Tibial nerve (tissue), 4 donors: ENCODE measurements at places on chromosomes 16 and 17. TPM values are rescaled to one million over a fixed set of nuclear protein-coding genes. Genes with fewer than 3 reads are reported as not detected.

The DPEP1 gene
- 2.5 TPM for total RNA-seq

The PHOSPHO1 gene
- total RNA-seq, result 1.3 TPM

The CDH16 gene
- 0.30 TPM for total RNA-seq

DNA sequence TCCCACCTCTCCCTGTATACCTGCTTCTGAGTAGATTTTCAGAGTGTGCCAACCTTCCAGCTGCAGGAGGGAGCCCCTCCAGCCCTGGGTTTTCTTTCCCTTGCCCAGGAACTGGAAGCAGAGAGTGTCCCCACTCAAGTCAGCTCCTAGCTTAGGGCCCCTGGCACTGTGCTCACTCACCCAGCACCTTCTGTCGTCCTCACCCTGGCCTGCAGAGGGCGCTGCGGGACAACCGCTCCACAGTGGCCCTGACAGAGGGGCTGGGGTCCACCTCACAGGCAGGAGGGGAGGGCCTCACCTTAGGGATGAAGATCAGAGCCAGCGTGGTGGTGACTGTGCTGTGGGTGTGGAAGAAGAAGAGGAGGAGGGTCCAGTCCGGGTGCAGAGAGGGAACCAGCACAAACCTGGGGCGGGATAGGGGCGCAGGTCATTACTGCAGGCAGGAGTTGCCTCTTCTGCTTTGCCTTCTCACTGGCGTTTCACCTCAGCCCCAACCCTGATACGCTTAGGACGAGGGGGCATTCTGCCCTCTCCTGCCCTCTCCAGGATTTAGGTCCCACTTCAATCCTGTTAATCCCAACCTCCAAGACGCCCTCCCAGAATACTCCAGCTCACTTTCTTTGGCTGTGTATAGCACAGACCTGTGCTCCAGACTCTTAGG, 10.0 kb downstream of the GPR179 start:
- no peak for DNase-seq

DNA sequence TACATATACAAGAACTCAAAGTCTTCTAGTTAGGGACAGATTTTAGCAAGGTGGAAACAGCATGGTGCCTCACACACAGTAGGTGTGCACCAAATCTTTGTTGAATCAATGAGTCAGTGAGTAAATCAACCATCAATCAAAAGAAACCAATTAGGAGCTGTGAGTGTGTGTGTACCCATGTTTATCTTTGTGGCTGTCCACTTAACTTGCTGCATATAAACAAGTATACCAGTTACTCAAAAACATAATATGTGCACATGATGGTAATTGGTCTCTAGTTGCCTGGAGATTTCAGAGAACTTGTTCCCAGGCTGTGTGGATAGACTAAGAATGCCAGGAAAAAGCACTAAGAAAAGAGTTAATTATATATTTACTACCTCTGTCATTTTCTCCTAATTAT, 272.2 kb upstream of the CCL2 start:
- DNase-seq, result no peak
